ENCODE measurements at places on chromosomes 1 and 21.

DNA sequence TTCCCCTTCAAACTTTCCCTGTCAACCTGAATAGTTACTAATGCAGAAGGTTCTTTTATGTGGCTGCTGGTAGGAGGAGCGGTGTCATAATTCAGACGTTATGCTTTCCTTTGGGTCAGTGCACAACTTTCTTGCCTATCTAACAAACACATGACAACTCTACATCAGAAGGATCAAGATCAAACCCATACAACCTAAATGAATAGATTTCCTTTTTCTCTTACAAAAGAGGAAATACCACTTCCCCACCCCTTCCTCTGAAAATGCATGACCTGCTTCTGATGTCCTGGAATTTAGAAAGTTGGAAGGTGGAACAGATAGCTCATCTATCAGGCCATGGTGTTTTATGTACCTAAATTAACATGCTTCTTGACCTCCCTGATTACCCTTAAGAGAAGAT, 75.7 kb upstream of the ADGRL4 start:
- DNase-seq, result no peak

DNA sequence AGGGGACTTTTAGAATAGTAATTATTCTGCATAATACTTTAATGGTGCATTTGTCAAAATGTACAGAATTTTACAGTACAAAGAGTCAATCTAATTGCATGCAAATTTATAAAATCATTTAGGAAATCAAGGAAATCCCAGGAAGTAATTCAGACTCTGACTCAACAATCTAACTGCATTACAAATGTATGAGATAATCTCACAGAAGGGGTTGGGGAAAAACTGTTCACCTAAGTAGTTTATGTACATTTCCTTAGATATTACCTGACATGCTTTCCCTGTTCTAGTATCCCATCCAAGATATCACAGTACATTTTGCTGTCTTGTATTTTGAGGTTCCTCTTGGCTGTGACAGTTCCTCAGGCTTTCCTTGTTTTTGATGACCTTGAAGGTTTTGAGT, 4.7 kb downstream of the CRB1 start:
- DNase-seq, result no peak

DNA sequence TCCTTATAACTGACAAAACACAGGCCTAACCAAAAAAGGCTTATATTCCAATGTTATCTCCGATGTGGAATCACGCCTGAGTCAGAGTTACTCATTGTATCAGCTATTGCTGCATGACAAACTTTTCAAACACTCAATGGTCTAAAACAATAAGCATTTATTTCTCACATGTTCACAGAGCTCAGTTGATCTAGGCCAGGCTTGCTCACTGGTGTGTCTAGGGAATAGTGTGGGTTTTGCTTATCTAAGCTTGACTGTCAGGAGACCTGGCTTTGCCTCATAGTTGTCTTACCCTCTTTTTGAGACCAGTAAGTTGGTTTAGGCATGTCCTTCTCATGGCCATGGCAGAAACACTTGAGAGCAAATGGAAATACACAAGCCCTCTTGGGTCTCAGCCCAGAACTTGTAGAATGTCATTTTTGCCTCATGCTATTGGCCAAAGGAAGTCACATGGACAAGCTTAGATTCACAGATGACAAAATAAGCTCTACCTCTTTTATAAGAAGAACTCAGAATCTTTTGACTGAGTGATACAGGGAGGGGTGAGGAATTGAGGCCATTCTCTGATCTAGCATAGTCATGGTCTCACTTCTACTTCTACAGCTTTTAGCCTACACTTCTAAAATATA, 130.8 kb downstream of the HMCN1 start:
- no peak for DNase-seq

- no peak for DNase-seq
Observed at GRCh38 chr1:28796352-28797211, 15.4 kb upstream of the OPRD1 start.

- no peak for DNase-seq
Observed at GRCh38 chr1:176033881-176034280, 173.2 kb downstream of the COP1 start.

- DNase-seq, result no peak
Observed at GRCh38 chr1:105636052-105636451, 1420.4 kb upstream of the PRMT6 start.

- DNase-seq, result no peak
Observed at GRCh38 chr1:98051065-98051675, 130.3 kb upstream of the DPYD start.

GRCh38 chr1:11985851-11986250, 5.6 kb downstream of the MFN2 start:
- no peak for DNase-seq

DNA sequence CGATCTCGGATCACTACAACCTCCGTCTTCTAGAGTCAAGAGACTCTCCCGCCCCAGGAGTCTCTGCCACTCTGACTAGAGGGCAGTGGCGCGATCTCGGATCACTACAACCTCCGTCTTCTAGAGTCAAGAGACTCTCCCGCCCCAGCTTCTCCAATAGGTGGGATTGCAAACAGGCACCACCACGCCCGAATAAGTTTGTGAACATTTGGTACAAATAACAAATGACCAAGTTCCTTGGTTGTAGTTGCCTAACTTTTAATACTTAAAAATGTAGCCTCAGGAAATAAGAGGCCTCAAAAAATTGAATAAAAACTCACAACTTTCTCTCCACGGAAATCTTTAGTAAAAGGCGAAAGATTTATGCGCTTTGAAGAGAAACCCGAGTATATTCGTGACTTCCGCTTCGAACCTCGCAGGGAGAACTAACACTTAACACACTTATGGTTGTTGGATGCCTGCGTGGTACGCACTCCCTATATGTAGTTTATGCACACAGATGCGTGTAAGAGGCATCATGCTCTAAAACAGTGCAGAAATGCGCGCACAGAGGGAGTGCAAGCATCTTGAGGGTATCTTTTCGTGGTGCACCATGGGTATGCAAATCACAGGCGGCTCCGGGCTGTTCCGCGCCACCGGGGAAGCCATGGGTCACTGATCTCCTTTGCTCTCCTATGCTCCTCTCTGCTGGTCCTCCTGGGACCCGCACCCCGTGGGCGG, 11.4 kb downstream of the BTBD19 start:
- DNase-seq, result peak; percentile 86

DNA sequence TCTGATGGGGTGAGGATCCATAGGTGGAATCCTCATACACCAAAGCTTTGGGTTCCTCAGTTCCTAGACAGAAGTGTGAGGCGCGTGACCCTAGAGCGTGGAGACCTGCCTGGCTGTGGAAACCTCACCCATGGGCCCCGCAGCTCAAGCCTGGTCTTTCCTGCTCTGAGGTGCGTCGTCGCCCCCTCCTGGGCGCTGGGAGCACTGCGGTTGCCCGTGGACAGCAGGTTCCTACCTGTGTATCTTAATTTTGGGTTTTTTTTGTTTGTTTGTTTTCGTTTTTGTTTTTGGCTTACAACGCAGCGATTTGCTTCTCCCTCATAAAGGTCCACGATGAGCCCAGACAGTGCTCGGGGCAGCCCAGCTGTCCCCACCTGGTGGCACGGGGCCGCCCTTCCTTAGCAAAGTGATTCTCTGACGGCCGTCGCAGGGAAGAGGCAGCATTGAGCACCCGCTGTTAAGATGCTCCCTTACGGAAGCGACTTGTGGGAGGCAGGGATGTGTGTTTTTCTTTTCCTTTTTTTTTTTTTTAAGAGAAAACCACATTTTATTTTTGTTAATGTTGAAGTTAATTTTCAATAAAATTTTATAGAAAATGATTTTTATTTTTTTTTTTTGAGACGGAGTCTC, 36.5 kb upstream of the TRAPPC10 start:
- peak; percentile 63 for DNase-seq

DNA sequence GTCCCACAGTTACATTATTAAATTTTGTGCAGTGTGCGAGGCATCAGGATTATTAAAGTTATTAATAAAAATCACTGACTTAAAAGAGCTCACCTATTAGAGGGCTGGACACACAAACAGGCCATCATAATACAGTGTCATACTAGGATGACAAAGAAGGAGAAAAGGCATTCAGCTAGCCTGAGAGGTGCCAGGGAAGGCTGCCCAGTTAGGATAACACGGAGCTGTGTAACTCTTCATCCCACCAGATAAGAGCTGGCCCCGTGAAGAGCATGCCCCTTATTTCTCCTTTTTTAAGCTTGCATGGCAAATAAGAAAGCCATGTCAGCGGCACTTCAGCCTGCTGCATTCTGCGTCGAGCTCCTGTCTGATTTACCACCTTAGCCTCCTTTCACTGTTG, 109.5 kb downstream of the KCNK1 start:
- DNase-seq, result no peak

GRCh38 chr1:199774433-199775089, 252.9 kb upstream of the NR5A2 start:
- DNase-seq, result no peak

DNA sequence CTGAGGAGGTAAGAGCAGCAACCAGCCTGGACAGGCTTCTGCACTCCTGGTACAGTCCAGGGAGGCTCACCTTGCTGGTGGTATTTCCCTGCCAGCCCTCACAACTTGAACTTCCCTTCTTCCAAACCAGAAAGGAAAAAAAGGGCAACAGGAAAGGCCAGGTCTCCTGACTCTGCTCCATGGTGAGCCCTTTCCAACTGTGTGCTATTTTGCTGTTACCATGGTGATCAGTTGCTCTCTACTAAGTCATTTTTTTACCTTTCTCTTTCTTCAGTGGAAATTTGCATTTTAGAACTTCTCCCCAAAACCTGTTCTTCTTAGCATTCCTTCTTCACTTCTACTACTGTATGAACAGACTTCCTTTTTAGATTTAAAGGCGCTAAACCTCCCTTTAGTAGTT, 164.3 kb downstream of the GRIK1 start:
- DNase-seq, result no peak

DNA sequence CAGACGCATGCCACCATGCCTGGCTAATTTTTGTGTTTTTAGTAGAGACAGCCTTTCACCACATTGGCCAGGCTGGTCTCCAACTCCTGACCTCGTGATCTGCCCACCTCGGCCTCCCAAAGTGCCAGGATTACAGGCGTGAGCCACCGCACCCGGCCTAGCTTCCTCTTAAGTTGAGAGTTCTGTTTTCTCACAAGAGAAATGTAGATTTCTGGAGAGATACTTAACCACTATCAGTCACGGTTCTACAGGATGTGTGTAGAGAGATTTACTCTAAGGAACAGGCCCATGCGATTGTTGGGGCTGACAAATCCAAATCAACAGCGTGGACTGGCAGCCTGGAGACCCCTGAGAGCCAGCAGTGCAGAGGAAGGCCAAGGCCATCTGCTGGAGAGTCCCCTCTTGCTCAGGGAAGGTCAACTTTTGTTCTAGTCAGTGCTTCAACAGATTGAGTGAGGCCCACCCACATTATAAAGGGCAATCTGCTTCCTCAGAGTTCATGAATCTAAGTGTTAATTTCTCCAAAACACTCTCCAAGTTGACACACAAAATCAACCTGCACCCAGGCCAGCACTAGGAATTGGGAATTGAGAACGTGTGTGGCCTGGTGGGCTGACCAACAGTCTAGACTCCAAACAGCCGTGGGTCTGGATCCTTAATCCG, 38.7 kb downstream of the CHAF1B start:
- DNase-seq, result no peak

DNA sequence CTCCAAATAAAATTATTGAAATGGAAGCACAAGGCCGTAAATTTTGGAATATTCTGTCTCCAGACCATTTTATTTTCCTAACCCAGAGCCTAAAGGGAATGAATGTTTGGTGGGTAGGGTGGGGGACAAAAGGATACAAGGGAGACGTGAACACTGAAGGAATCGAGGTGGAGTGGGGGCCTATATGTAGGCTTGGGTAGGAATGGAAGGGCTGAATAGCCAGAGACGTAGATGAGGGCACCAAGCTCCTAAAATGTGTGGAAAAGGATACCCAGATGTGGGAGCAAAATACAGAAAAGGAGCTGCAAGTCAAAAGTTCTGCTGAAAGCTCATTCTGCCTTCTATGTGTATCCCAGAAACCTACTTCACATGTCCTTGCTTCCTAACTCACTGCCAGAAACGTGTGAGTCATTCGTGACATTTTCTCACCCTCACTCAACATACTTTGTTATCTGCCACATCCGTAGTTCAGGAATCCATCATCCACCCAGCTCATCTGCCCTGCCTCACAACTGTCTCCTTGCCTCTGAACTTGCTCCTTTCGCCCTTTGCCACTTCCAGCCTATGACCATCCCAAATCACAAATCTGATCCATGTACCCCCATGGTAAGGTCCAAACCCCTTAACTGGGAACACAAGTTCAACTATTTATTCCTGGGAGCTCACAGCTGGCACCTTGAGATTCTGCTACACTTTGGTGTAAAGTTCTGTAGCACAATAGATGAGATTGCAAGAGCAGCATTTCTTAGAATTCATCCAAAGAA, 84.1 kb upstream of the PRDX6 start:
- no peak for DNase-seq

DNA sequence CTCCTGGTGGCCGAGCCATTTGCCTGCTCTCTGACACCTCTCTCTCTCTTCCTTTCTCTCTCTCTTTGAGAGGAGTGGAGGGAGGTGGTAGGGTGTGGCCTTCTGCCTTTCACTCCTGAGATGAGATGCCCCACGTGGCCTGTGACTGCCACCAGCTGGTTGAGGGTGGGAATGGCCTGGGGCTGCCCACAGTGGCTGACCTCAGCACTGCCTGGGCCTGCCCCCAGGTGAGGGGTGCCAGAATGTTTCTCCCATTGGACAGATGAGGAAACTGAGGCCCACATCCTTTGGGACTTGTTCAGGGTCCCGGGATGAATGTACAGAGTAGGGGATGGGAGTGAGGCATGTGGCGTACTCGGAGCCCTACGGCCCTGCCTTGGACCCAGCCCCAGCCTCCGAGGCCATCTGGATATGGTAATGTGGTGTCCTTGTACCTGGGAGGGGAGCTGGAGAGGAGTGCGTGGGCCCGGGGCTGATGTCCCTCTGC, 12.7 kb upstream of the C1orf167 start:
- peak; percentile 33 for DNase-seq

GRCh38 chr21:43849532-43850299, 15.3 kb upstream of the AGPAT3 start:
- DNase-seq, result no peak

DNA sequence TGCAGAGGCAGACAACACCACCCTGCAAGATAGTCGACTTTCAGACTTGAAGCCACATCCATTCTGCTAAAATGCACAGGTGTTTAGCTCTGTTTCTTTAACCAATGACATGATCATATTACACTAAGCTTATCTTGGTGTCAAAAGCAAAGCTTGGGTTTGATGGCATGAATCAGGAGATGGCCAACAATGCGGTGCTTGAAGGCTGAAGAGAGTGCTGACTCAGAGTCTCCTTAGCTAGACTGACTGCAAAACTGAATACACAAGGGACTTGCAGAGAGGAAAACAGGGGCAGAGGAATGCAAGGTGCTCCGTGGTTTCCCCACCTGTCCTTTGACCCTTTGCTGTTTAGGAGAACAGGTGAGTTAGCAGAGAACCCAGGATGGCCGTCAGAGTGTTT, 262.6 kb downstream of the SIPA1L2 start:
- no peak for DNase-seq

DNA sequence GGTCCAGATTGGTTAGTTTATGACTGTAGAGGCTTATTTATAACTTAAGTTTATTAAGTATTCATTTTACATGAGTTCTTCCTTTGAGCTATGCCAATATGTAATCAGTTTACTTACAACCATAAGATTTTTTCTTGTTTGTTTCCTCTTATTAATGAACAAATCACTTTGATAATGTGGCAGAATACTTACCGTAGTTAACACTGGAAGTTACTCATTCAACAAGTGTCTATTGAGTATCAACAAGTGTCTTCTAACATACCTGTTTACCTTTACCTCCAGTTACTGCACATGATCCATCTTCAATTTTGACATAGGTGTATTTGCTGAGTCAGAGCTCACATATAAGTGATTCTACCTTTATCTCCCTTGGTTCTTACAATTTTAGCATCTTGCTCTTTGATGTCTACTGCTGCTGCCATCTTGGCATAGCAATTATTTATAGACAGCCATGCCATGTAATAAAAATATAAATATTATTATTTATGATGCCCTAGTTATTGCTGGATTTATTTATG, 205.7 kb downstream of the NCAM2 start:
- DNase-seq, result no peak

Data from stimulated activated CD4-positive, alpha-beta T cell treated with anti-CD3 and anti-CD28 coated beads, Interleukin-15, amount 100 ng/mL, for 48 hours (primary cell).